ENCODE measurements at places on chromosomes 11 and 22.

DNA sequence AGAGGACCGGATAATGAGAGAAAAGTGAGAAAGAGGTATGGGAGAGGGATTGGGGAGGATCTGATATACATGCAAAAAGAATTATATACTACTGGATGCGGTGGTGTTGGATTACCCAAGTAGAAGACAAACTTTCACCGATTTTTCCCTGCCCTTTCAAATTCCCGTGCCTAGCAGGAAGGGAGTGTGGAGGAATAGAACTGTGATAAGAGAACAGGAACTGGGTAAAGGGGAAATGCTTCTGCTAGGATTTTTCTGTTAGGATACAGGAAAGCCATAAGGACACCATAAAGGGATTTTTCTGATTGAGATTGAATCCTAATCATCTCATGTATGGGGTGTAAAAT lies 480 bp upstream of the MTMR2 start:
- DNase-seq = no peak

- DNase-seq = no peak
Observed at GRCh38 chr11:122749005-122749687, 89.2 kb upstream of the CRTAM start.

DNA sequence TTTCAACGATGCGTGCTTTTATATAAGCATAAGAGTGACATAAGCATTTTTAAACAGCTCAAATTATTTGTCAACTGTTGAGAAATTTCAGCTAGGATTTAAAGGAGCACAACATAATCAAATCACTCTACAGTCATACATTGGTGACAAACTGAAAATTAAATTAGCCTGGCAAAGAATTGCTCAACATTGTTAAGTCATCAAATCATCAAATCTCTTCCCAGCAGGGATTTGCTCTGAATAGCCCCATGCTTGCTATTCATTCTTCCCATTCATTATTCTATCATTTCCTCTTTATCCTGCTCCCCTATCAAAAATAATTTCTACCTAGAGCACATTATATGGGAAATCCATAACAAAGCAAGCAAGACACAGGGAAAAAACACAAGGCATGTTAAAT lies 198.7 kb upstream of the LUZP2 start:
- no peak for DNase-seq

- no peak for DNase-seq
Observed at GRCh38 chr22:26615149-26615548, 2.7 kb downstream of the CRYBB1 start.

DNA sequence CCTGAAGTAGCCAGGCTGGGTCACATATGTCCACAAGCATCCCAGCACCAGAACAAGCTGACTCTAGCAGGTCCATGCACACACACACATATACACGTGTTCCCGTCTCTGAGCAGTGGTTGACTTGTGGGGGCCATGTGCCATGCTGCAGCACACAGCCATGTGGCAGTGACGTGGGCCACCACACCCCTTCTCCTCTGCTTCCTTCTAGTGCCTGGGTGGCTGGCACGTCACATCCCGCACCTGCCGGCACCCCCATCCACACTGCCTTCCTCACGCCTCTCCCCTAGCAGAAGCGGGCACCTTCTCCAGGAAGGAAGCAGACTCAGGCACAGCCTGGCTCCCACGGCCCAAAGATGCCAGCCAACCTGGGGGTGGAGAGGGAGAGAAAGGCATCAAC lies 9.5 kb downstream of the SYT7 start:
- DNase-seq = no peak

GRCh38 chr11:68204402-68204801 lies 8.7 kb downstream of the KMT5B start:
- DNase-seq = no peak

DNA sequence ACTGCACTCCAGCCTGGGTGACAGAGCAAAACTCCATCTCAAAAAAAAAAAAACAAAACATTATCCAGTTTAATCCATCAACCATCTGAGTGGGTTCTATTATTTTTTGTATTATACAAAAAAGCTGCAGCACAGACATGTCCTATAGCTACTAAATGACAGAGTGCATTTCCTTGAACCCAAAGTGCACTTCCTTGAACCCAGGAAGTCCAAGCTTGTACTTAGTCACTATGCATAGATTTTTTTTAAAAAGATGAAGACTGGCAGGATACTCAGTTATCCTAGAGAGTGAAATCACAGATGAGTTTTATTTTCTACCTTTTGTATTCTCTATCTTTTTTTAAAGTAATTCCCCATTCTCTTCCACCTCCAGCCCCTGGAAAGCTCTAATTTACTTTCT lies 8.0 kb upstream of the RRAS2 start:
- DNase-seq = no peak

DNA sequence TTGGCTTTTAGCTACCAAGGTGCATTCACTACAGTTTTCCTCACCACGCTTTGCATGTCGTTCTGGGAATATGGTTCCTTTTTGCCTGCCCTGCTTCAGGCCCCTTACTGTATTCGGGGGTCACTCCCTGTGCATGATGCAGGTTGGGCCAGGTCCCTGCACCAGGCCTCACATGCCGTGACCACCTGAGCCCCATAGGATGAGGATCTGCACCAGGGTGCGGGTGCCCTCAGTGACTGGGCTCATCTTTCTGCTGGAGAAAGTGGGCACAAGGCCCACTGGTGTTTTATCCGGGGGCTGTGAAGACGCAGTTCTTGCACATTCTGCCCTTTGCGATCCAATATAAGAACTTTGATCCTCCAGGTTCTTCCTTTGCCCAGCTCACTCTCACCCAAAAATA lies 45.7 kb upstream of the CABP7 start:
- DNase-seq = no peak

DNA sequence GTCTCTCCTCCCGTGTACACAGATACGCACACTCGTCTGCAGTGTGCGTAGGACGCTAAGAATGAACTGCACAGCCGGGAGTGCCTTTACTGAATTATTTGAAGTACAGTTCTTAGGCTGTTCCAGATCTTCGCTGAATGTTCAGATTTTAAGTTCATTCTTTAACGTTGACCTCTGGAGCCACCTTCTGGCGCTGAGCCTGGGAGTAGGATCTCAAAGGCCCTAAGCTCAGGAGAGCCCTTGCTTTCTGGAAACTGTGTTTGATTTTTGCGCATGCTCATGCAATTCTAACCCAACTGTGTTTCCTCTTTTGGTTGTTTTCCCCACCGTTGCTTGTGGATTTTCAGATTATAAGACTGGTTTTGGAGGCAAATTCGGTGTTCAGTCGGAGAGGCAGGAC lies 22.8 kb downstream of the CTTN start:
- no peak for DNase-seq

All from stimulated activated CD8-positive, alpha-beta memory T cell treated with anti-CD3 and anti-CD28 coated beads, Interleukin-12 subunit alpha, Interleukin-12 subunit beta, amount 100 ng/mL, for 1 hour (primary cell).